ENCODE measurements at places on chromosomes 13 and 19.
A peak's percentile ranks its signal among the peaks of the same experiment; 100 is the strongest.

DNA sequence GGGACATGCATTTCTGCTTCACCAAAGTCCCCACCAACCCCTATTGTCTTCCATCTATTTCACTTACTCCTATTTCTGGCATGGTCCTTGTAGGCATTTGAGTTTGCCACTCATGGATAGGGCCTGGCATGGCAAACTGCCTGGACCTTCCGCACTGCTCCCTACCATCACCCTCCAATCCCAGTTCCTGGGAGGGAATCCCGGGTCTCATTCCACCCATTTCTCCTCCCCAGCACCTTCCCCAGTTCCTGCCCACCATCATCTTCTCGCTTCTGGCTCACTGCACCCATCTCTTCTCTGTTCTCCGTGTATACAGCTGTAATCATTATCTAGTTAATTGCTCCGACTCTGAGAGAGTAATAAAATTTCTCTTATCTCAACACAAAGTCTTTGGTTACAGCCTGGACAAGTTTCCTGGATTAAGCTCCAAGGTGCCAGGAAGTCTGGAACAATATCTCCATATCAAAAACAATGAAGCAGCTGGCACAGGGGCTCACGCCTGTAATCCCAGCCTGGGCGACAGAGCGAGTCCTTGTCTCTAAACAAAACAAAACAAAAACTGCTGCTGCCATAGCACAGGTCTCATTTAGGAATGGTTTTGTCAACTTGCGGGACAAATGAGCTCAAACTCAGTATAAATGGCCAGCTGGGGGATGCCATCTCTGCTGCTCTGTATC is 17.0 kb upstream of the COX7A1 start:
- DNase-seq, result no peak

GRCh38 chr19:35056513-35057063 is 15.1 kb downstream of the HPN start:
- no peak for DNase-seq

- DNase-seq, result no peak
These were observed 7.4 kb upstream of the KLHL26 start for GRCh38 chr19:18629166-18630088.

GRCh38 chr19:35457173-35457572 is 9.1 kb downstream of the FFAR2 start:
- no peak for DNase-seq

DNA sequence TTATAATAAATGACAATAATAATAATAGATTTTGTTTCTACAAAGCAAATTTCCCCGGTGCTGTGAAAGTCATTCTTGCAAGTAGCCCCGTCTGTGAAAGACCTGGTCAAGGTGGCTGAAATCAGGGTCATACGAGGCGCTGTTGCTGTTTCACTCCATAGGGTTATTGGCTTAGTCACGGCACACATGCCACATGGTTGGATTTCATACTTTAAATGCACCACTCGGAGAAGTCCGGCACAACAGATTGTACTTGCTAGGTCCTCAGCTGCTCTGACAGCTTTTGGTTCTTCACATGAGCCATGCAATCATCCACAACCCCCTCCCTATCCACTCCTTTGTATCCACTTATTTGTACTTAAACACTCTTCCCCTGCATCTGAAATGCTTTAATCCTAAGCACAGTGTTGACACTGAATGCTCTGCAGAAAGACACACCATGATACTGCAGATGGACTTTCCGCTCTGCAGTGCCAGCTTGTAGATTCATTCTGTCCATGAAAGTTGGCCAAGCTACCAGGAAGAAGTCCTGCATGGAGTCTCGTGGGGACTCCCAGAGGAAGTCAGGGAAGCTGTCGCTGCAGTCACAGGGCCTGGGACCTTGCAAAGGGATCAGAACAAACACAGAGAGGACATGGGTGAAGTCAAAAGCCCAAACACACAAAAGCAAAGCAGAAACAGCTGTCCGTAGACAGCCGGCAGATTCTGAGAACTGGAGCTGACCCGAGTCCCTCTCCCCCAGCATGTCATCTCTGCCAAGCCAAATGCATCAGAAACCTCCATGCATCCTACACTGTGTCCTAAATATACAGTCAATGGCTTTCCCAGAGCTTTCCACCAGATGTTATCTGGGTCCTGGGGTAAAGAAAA is 124.6 kb downstream of the COL4A2 start:
- DNase-seq, result no peak

GRCh38 chr13:112877066-112877465 is 91.9 kb upstream of the MCF2L start:
- no peak for DNase-seq

- no peak for DNase-seq
These were observed 343.1 kb downstream of the TEX29 start for GRCh38 chr13:111663505-111663904.

DNA sequence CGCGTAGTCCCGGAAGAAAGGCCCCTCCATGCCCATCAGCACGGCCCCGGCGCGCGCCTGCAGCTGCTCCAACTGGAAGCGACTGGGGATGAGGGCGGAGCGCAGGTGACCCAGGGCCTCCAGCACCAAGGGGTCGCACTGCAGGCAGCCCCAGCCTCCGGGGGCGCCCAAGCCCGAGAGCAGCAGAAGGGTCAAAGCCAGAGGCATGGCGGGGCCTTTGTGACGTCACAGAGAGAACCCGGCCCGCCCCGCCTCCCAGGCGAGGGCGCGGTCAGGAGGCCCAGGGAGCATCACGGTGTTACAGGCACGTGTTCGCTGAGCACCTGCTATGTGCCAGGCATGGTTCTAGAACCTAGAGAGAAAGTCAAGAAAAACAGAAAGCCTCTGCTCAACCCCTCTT is at the start of gene IZUMO2:
Gene IZUMO2, minus strand, starts transcription at position 294 of the 400 bp plus-strand sequence. Its CDS starts 87 bp downstream, at position 207.
- DNase-seq, result no peak

GRCh38 chr13:94195715-94196114 is 283.8 kb downstream of the DCT start:
- no peak for DNase-seq

DNA sequence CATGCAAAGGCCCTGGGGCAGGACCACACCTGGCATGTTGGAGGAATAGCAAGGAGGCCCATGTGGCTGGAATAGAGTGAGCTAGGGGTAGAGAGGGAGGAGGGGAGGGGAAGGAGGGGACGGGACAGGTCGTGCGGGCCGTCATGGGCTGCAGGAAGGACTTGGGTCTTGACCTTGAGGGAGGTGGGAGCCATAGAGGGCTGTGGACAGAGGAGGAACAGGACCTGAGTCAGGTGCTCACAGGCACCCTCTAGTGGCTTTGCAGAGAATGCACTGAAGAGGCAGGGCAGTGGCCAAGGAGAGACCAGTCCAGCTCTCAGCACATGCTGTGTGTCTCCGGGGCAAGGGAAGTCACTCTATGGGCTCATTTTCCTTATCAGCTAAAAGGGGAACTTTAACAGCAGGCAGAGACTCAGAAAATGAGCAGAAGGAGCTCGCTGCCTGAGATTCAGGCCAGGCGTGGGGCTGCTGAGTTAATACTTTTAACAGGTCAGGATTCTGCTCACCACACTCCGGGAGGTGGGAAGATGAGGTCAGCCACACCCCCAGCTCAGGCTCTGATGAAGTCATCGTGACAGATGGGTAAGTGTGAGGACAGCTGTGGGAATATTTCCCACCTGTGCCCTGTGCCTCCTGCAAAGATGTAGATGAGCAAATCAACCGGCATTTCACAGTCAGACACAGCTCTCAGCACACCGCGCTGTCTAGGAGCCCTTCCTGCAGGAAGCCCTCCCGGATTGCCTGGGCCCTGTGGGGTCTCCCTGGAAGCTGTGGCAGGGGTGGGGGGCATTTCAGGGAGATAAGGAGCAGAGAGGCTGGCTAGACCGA is 6.0 kb upstream of the TNFAIP8L1 start:
- peak; percentile 76 for DNase-seq

DNA sequence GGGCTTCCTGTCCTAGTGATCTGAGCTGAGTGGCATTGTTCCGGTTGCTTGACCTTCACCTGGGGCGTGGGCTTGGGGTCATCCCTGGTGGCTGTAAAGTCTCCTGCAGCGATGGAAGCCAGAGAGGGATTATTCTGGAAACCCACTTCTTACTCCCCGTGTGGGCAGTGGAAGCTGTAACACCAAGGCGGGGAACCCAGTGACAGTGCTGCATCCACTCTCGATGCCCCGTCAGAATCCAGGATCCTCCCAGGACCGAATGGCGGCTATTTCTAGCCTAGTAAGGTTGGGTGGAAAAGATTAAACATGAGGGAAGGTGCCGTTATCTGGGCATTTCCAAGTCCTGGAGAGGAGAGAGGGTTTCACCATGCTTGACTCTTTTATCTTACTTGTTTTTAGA is 280.6 kb downstream of the ZNF536 start:
- DNase-seq, result no peak

GRCh38 chr19:911197-912033 is 1.6 kb downstream of the R3HDM4 start:
- DNase-seq, result no peak

GRCh38 chr19:11324079-11324661 is 15.3 kb downstream of the RAB3D start:
- DNase-seq, result peak; percentile 58

DNA sequence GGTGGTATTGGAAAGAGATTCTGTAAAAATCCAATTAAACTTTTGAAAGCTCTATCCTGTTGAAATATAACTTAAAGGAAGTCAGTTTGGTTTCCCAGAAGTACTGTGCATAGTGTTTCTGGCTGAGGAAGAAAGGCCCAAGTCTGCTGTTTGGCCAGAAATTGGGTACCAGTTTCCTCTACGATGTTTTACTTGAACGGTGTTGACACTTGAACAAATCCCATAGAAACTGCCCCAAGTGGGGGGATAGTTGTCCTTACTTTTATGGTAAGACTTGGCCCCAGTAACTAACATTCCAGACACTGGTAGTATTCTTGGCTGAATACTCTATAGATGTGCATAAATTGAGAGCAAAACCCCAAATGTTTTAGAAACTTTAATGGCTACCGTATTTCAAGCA is 14.2 kb downstream of the KLF5 start:
- DNase-seq, result no peak

DNA sequence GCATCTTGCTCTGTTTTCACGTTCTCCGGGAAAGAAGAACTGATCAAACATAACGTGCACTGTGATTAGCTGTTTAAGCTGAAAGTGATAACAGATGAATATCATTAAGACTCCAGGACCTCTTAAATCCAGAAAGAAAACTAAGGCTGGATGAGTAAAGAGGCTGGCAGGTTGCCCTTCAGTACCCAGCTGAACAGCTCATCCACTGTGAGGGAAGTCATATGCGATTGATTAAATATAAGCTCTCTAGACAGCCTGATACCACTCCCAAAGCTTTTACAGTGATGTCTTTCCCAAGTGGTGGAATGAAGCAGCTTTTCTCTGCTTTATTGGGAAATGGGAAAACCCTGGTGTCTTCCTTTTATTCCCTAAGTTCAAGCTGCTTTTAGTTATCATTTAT is 116.9 kb downstream of the EFNB2 start:
- DNase-seq, result no peak

- DNase-seq, result no peak
These were observed 82.5 kb downstream of the MAP4K1 start for GRCh38 chr19:38535212-38535611.

GRCh38 chr19:54560881-54561385 is 12.7 kb upstream of the LILRA2 start:
- DNase-seq, result no peak

DNA sequence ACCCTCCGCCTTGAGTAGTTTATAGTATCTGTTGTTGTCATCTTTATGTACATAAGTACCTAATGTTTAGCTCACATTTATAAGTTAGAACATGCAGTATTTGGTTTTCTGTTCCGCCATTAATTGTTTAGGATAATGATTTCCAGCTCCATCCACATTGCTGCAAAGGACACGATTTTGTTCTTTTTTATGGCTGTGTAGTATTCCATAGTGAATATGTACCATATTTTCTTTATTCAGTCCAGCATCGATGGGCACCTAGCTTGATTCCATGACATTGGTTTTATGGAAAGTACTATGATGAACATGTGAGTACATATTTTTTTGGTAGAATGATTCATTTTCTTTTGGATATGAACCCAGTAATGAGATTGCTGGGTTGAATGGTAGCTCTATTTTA is 174.4 kb upstream of the SPRY2 start:
- DNase-seq, result no peak

- DNase-seq, result no peak
These were observed 21.5 kb upstream of the FOSB start for GRCh38 chr19:45446295-45446694.

DNA sequence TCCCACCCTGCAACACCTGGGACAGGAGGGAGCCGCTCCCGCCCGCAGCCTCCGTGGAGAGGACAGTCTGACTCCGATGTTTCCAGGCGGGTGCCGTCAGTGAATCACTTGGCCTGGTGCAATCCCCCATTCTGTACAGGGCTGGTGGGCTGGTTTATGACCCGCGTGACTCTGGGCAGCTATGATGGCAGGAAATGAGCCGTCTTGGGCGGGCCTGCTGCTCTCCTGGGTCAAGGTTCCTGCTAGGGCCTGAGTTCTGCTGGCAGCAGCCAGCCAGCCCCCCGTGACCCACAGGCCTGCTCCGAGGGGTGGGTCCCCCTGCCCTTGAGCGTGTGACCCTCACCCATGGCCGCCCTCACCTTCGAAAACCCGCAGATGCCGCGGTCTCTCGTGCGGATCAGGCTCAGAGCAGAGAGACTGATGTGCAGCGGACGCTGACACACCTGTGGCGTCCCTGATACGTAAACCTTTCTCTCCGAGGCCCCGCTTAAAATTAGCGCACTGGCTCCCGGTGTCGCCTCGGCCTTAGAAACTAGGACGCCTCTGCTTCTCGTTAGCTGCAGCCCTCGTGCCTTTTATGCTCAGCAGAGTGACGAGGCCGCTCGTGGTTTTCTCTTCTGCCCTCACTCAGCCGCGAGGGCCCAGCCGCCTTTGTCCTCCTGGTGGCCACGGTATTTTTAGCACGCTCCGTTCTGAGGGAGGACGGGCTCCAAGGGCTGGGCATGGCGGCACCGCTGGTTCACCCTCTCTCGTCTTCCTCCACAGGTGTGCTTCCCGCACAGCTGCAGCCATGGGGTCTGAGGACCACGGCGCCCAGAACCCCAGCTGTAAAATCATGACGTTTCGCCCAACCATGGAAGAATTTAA is 63.4 kb downstream of the KDM4B start:
- DNase-seq, result no peak

DNA sequence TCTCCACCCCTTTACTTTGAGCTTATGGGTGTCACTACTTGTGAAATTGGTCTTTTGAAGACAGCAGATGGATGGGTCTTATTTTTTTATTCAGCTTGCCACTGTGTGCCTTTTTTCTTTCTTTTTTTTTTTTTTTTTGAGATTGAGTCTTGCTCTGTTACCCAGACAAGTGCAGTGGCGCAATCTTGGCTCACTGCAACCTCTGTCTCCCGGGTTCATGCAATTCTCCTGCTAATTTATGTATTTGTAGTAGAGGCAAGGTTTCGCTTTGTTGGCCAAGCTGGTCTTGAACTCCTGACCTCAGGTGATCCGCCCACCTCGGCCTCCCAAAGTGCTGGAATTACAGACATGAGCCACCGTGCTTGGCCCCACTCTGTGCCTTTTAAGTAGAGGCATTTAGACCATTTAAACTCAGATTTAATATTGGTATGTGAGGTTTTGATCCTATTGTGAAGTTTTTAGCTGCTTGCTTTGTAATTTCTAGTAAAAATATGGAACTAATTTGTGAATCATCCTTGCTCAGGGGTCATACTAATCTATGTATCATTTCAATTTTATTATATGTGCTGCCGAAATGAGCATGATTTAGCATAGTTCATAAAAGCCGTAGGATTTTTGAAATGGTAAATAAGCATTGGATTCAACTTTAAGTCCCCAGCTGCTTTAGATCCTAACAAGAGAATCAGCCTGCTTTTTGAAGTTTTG is 584.5 kb downstream of the SLITRK1 start:
- DNase-seq, result no peak

- no peak for DNase-seq
These were observed 206.6 kb downstream of the SPRY2 start for GRCh38 chr13:80134346-80134745.

- DNase-seq, result no peak
These were observed 727.7 kb downstream of the UQCRFS1 start for GRCh38 chr19:28485292-28485691.

Measured in HEK293T (cell line).